ENCODE measurements at places on chromosomes 4 and X.

- DNase-seq, result no peak
Measured at GRCh38 chrX:123959281-123960063, 2.0 kb upstream of the STAG2 start.

DNA sequence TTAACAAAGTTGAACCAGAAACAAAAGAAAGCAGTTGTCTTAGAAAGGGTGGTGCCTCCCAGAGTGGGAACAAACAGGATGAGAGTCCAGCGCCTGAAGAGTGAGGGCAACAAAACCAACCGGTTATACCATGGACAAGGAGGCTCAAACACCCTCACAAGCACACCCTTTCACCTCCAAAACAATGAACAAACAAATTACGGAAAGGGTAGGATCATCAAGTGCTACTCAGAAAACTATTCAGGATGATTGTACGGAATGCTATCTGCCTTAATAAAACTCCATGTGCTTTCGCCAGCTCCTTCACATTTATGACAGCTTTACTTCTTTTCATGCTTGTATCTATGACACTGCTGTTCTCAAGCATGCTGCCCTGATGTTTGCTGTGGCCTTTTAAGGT lies 26.8 kb downstream of the SLC39A8 start:
- no peak for DNase-seq

DNA sequence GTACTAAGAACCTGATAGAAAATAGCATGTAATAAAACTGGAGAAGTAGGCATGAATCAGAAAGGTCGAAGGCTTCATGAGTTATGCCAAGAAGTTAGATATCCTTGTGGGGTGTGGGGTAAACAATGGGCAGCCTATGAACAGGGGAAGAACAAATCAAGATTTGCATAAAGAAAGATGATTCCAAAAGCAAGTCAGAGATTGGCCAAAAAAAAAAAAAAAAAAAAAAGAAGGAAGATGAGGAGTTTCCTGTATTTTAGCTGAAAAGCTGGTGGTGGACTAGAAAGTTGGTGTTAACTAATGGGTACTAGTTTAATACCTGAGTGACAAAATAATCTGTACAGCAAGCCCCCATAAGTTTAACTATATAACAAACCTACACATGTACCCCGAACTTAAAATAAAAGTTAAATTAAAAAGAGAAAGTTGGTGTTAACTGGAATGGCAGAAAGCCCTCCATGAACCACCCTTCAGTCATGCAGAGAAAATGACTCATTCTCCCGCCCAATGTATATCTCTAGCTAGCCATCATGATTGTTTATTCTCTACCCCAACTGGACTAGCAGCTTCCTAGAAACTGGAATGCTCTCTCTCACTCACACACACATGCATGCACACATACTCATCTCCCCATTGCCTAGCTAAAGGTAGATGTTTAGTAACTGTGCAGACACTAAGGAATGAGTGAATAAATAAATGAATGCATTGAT lies 41.7 kb downstream of the ATP11C start:
- no peak for DNase-seq

DNA sequence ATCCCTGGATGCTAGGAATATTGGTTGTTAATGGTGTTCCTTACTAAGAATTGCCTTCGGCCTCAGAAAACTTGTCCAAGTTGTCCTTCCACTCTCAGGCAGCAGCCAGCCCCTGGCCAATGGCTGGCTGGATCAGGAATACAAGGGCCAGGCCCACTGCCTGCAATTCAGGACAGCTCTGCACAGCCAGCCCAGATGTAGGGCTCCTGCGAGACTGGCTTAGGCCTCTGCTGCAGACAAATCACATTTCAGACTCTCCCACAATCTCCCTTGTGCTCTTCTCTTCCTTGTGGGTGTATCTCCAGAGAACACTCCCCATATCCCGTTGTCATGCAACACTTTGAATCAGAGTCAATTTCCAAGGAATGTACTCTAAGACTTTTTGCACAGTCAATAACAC lies 747.6 kb upstream of the FTHL17 start:
- DNase-seq, result no peak

DNA sequence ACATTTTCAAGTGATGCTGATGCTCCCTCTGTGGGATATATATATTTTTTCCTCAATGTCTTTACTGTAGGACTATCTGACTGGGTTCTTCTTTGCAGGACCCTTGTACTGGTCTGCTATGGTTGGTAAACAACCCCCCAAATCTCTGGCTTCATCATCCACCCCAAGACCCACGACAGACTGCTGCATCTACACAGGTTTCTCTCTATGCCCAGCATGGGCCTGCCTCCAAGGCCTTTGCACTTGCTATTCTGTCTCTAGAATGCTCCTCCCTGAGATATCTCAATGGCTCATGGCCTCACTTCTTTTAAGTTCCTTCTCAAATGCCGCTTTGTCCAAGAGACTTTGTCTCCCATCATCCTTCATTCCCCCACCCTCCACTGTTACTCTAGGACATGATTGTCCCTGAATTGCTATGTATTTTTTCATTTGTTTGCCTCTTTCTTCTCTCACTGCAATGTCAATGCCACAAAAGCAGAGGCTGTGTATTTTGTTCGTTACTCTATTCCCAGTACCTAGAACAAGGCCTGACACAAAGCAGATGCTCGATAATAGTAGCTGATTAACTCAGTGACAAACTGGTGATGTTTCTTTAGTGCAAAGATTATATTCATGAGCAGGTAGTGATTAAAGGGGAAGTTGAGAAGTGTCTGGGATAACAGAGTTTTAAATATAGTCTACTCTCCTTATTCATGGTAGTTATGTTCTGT lies 6.6 kb downstream of the EVC start:
- no peak for DNase-seq

GRCh38 chrX:153445856-153446635 lies at the start of gene TREX2:
TREX2 (minus strand) TSS chrX:153446056; CDS start chrX:153445430, 626 bp downstream.
- no peak for DNase-seq

- no peak for DNase-seq
Measured at GRCh38 chr4:35538807-35539206, 705.5 kb downstream of the ARAP2 start.

- no peak for DNase-seq
Measured at GRCh38 chr4:79851625-79852304, 221.3 kb downstream of the ANTXR2 start.

DNA sequence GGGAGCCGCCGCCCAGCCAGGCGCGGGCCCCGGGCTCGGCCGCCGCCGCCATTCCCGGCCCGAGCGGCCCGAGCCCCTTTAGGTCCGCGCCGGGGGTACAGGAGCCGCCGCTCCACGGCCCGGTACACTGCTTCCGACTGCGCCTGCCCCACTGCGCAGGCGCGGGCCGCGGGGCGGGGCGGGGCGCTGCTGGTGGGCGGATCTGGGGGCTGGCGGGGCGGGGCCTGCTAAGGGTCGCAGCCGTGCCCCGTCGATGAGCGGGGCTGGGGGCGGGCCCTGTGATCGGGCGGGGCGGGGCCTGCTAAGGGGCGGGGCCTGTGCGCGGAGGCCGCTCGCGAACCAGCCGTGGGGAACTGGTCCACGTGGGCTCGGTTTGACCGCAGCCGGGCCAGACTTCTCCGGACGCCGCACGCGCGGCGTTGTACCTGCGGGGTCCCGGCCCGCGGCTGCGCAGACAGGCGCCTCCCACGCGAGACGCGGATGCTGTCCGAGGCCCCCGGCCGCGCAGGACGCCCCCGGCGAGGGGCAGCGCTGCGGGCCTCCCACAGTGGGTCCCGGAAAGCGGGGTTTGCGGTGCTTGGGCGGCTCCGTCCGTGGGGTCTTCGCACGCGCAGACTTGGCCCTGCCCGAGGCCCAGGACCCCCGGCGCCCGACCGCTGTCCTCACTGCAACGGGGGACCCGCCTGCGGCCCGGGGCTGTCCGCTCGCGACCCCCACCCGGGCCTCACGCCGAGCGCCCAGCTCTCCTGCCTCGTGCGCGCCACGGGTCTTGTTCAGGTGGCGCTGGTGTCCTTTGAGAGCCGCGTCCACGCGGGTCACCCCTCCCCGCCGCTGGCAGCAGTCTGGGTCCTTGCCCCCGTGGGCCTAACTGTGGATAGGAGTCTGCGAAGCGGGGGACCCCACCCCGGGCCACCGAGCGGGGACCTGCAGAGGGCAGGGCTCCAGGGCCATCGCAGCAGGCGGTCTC lies at the start of gene DGKQ:
TSS of gene DGKQ (minus strand) at position 139 of the 967 bp plus-strand sequence. CDS start at position 52, 87 bp downstream.
- DNase-seq, result no peak

GRCh38 chr4:169174247-169174646 lies 96.5 kb downstream of the SH3RF1 start:
- no peak for DNase-seq

GRCh38 chr4:8115916-8116315 lies 42.7 kb downstream of the ABLIM2 start:
- DNase-seq, result no peak

DNA sequence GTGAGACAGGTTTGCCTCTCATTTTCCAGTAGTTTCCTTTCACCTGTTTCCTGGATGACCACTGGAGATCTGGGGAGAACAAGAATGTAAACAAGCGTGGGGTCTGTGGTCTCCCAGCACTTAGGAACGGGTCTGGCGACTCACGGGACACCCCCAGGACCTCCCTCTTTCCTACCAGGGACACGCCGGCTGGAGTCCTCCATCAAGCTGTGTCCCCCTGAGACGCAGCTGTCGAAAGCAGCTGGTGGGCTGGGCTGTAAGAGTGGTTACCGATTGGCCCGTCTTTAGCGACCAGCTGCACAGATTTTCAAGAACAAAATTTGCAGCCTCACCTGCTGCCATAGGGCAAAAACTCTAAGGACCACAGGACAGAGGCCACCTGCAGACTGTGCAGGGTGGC lies 11.9 kb downstream of the LRPAP1 start:
- DNase-seq, result no peak

- DNase-seq, result no peak
Measured at GRCh38 chrX:118839334-118839958, 15.8 kb downstream of the ZCCHC12 start.

DNA sequence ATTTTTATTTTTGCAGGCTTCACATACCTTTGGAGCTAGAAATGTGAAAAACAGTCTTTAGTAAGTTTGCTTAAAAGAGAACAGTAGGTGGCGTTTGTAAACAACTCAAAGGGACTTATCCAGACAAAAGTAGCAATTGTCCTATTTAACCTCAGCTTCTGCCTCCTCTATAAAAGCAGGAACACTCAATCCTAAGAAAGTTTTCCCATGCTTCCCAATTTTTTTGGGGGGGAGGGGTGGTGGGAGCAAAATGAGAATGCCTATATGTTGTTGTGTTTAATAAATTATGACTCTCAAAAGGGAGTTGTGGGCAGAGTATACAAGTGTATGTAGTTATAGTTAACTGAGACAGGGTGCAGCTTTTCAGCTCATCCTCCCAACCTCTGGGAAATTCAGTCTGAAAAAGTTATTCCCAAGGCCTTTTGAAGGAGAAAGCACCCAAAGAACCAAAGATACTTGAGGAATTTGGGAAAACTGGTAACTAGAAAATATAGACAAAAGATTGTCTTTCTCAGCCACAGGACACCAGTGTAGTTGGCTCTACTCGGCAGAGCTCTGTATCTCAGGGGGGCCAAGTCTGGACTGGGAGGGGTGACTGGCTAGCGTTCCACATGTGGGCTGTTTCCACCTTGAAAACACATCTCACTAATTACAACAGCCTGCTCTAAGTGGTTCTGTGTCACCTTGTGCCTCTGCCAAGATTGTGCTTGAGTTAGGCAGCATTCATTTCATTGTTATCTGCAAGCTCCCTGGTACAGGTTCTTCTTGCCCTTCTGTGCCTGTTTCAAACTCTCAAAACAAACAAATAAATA lies 2.8 kb downstream of the SFRP2 start:
- no peak for DNase-seq

GRCh38 chr4:128859887-128860677 lies 50.6 kb downstream of the JADE1 start:
- DNase-seq, result no peak

GRCh38 chr4:112083587-112084347 lies 61.5 kb upstream of the FAM241A start:
- DNase-seq, result no peak

GRCh38 chr4:996030-996996 lies 3.1 kb upstream of the SLC26A1 start:
- DNase-seq, result no peak

DNA sequence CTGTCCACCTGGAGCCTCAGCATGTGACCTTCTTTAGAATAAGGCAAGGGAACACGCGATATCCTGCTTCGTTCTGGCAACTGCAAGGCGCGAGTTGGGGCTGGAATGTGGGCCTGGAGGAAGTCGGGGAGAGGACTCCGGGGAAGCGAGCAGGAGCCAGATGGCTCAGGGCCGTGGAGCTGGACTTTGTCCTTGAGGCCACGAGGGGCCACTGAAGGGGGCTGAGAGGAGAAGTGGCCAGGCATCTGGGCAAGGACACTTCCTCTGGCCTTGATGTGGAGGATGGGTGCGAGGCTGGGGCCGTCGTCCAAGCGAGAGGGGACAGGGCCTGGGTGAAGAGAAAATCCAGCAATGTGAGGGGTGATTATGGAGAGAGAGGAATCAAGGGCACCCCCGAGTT lies 12.2 kb upstream of the DUSP9 start:
- DNase-seq, result no peak

GRCh38 chr4:180448306-180448705 lies 1794.9 kb upstream of the TENM3 start:
- no peak for DNase-seq

- DNase-seq, result no peak
Measured at GRCh38 chrX:10965174-10965798, 145.8 kb upstream of the HCCS start.

DNA sequence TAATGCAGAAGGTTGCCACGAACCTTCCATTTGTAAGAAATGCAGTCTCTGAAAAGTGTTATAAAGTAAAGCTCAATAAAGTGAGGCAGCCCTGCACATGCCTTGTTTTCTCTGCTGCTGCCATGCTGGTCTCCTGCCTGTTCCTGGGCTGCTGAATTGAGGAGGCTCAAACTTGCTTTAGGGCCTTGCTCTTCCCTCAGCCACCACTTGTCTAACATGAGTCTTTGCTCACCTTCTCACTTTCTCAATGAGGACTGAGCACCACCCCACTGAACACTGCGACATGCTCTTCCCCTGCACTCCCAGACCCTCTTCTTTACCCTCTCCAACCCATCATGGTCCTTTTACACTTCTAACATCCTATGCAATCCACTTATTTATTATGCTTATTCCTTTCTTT lies 25.2 kb upstream of the MFAP3L start:
- no peak for DNase-seq

- no peak for DNase-seq
Measured at GRCh38 chr4:60455380-60455779, 744.7 kb upstream of the ADGRL3 start.

GRCh38 chr4:15253349-15253748 lies 174.5 kb upstream of the C1QTNF7 start:
- DNase-seq, result no peak

- no peak for DNase-seq
Measured at GRCh38 chr4:1898681-1899080, 27.5 kb downstream of the NSD2 start.

GRCh38 chrX:103170216-103170615 lies 44.7 kb upstream of the BEX4 start:
- no peak for DNase-seq

DNA sequence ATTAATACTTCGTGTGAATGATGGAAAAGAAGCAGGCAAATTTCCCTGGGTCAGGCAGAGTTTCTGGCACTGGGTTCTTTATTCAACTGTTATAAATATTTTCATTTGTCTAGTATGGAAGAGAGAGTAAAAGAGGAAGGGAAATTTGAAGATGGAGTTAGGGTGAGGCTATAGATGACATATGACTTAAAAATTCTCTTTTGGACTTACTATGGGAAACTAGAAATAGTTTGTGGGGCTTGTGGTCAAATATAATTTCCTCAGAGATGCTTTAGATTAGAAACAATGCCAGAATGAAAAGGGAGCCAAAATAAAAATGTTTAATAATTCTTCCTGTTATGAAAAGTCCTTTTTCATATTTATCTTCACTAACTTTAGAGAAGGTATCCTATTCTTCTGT lies 103.2 kb downstream of the GC start:
- DNase-seq, result no peak

GRCh38 chr4:12146339-12146738 lies 717.6 kb upstream of the HS3ST1 start:
- DNase-seq, result no peak

GRCh38 chrX:153462291-153462690 lies 8.1 kb downstream of the HAUS7 start:
- no peak for DNase-seq

All from GF-D8 (cell line).